Gastrocnemius medialis (tissue), 4 donors: ENCODE measurements at places on chromosomes 1 and 21. TPM values are rescaled to one million over a fixed set of nuclear protein-coding genes. Genes with fewer than 3 reads are reported as not detected.
A peak's percentile ranks its signal among the peaks of the same experiment; 100 is the strongest.

DNA sequence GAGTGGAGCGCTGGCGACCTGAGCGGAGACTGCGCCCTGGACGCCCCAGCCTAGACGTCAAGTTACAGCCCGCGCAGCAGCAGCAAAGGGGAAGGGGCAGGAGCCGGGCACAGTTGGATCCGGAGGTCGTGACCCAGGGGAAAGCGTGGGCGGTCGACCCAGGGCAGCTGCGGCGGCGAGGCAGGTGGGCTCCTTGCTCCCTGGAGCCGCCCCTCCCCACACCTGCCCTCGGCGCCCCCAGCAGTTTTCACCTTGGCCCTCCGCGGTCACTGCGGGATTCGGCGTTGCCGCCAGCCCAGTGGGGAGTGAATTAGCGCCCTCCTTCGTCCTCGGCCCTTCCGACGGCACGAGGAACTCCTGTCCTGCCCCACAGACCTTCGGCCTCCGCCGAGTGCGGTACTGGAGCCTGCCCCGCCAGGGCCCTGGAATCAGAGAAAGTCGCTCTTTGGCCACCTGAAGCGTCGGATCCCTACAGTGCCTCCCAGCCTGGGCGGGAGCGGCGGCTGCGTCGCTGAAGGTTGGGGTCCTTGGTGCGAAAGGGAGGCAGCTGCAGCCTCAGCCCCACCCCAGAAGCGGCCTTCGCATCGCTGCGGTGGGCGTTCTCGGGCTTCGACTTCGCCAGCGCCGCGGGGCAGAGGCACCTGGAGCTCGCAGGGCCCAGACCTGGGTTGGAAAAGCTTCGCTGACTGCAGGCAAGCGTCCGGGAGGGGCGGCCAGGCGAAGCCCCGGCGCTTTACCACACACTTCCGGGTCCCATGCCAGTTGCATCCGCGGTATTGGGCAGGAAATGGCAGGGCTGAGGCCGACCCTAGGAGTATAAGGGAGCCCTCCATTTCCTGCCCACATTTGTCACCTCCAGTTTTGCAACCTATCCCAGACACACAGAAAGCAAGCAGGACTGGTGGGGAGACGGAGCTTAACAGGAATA lies 4.2 kb downstream of the TFAP2E start:
- H3K27ac ChIP-seq: no peak overlapping the region
- no peak for DNase-seq
- no peaks in the 10 kb centered on the region for H3K36me3 ChIP-seq
- peak overlapping the region; percentile 41 for H3K4me3 ChIP-seq
- H3K4me1 ChIP-seq: peaks cover 8% of the 10 kb centered on the region

DNA sequence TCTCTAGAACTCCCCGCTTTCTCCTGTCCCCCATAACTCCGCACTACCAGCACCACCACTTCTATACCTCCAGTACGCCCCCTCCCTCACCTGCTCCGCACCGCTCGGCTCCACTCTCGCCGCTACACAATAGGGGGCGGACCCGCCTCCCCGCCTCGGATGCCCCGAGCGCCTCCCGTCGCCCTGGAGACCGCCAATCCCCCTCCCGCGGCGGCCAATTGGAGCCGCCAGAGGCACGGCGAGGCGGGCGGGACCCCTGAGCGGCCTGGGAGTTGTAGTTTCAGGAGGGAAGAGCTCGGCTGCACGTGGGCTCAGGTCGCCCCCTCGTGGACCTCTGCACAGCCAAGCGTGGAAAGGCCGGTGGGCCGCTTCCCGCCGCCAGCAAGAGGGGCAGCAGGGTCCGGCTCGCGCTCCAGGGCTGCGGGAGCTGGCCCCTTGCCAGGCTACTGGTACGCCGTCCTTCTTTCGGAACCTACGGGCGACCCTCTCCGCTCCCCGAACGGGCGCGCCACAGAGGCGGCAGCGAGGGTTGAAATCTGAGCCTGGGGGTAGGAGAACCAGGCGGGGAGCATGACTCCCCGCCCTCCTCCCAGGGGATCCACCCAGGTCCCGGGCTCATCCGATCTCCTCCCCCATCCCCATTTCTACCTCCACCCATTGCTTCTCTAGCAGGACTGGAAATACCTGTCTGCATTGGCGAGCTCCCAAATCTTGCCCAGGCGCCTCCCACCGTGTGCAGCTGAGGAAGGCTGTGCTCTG lies at the start of gene IGSF9:
IGSF9 (minus strand) TSS at position 131 of the 759 bp plus-strand sequence. CDS start 2,159 bp downstream, outside the sequence.
- no peaks in the 10 kb centered on the region for H3K36me3 ChIP-seq
- H3K27me3 ChIP-seq: peaks cover 24% of the 10 kb centered on the region
- peak within 1 kb of the TSS; percentile 62 for H3K4me3 ChIP-seq
- no peak within 1 kb of the TSS for H3K27ac ChIP-seq

- H3K36me3 ChIP-seq: no peaks in the 10 kb centered on the region
- no peaks in the 10 kb centered on the region for H3K27me3 ChIP-seq
- DNase-seq: no peak
- H3K4me3 ChIP-seq: no peak overlapping the region
Observed at GRCh38 chr1:147236959-147237791, 5.3 kb upstream of the CHD1L start.

- H3K27me3 ChIP-seq: no peaks in the 10 kb centered on the region
- no peak overlapping the region for H3K27ac ChIP-seq
- no peak for DNase-seq
Observed at GRCh38 chr21:15414057-15414456, 315.7 kb upstream of the USP25 start.

- H3K4me3 ChIP-seq: no peak overlapping the region
- no peak overlapping the region for H3K27ac ChIP-seq
- no peaks in the 10 kb centered on the region for H3K36me3 ChIP-seq
- no peak for DNase-seq
- H3K4me1 ChIP-seq: no peaks in the 10 kb centered on the region
Observed at GRCh38 chr1:210647406-210648333, 319.0 kb downstream of the HHAT start.

DNA sequence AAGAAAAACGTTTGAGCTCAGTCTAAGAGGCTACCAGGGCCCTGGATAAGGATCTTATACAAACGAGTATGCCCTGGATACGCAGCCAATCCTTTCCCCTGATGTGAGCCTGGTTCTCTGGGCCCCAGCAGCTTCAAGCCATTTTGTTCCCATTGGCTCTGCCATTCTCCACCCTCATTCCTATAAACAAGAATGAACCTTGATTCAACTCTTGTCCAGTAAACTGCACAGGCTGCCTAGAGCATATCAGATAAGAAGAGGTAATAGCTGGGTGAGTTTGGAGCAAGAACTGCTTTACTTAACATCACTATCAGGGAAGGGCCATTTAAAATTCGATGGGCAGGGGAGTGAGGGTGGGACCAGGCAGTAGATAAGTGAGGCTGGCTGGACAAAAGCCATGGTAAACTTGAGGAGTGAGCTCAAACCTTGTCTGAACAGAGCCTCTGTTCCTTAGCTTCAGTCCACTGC lies 11.3 kb downstream of the BTG2 start:
- no peak for DNase-seq
- peaks cover 13% of the 10 kb centered on the region for H3K4me1 ChIP-seq
- H3K27me3 ChIP-seq: no peaks in the 10 kb centered on the region
- peak overlapping the region; percentile 3 for H3K27ac ChIP-seq

- no peaks in the 10 kb centered on the region for H3K36me3 ChIP-seq
- H3K27ac ChIP-seq: no peak overlapping the region
- no peaks in the 10 kb centered on the region for H3K27me3 ChIP-seq
- H3K4me1 ChIP-seq: no peaks in the 10 kb centered on the region
Observed at GRCh38 chr1:110594456-110595352, 11.5 kb downstream of the KCNA2 start.

- peak; percentile 61 for DNase-seq
- H3K27ac ChIP-seq: peak overlapping the region; percentile 69
- H3K36me3 ChIP-seq: no peaks in the 10 kb centered on the region
- no peak overlapping the region for H3K4me3 ChIP-seq
- H3K4me1 ChIP-seq: peaks cover 3% of the 10 kb centered on the region
Observed at GRCh38 chr1:20590306-20590777, 1.4 kb downstream of the CDA start.

GRCh38 chr1:31639543-31639942 lies 5.1 kb downstream of the PEF1 start:
- H3K36me3 ChIP-seq: peaks cover 7% of the 10 kb centered on the region
- peaks cover 88% of the 10 kb centered on the region for H3K4me1 ChIP-seq
- peak; percentile 30 for DNase-seq
- H3K27ac ChIP-seq: peak overlapping the region; percentile 94
- H3K4me3 ChIP-seq: no peak overlapping the region

- H3K36me3 ChIP-seq: no peaks in the 10 kb centered on the region
- H3K4me3 ChIP-seq: no peak overlapping the region
- H3K27me3 ChIP-seq: no peaks in the 10 kb centered on the region
Observed at GRCh38 chr1:215256936-215257679, 174.6 kb downstream of the KCNK2 start.

- DNase-seq: no peak
- no peak overlapping the region for H3K27ac ChIP-seq
- no peaks in the 10 kb centered on the region for H3K36me3 ChIP-seq
- H3K27me3 ChIP-seq: no peaks in the 10 kb centered on the region
Observed at GRCh38 chr1:204591473-204592090, 75.4 kb downstream of the MDM4 start.

DNA sequence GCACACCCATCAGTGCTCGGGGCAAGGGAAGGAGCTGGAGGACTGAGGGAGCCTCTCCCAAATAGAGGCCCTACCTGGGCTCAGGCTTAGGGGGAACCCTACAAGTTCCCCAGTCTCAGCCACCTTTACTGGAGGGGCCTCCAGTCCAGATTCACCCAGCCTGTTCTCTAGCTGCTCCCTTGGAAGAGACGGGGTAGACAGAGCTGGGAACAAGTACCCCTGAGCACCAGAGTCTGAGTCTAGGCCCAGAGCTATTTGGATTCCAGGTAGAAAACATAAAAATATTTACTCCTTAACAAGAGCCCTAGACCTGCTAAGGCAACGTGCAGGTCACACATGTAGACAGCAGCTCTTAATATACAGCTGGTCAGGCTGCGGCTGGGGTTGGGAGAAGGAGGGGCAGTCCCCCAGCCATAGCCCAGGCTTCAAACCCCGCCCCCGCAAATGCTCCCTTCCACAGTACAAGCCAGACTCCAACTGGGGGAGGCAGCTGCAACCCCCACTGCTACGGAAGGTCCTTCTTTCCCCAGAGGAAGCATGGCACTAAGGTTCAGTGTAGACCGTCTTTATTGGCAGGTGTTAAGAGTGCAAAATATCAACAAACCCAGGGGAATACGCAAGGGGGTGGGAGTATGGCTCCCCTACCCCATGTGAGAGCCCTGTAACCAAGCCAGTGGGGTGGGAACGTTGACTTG lies 8.0 kb downstream of the TENT5B start:
- DNase-seq: no peak
- H3K4me3 ChIP-seq: no peak overlapping the region

DNA sequence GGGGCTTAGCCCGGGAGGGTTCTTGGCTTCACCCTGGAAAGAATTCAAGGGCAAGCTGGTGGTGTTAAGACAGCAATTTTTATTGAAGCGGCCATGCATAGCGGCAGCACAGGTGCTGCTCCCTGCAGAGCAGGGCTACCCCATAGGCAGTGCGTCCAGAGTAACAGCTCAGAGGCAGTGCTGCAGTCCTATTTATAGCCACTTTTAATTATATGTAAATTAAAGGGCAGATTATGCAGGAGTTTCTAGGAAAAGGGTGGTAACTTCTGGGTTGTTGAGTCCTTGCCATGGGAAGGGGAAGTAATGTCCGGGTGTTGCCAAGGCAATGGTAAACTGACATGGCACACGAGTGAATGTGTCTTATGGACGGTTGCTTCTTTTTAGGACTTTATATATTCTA lies 57.0 kb downstream of the VPS26C start:
- DNase-seq: no peak
- no peak overlapping the region for H3K4me3 ChIP-seq
- H3K27ac ChIP-seq: peak overlapping the region; percentile 87
- no peaks in the 10 kb centered on the region for H3K27me3 ChIP-seq
- H3K36me3 ChIP-seq: no peaks in the 10 kb centered on the region

DNA sequence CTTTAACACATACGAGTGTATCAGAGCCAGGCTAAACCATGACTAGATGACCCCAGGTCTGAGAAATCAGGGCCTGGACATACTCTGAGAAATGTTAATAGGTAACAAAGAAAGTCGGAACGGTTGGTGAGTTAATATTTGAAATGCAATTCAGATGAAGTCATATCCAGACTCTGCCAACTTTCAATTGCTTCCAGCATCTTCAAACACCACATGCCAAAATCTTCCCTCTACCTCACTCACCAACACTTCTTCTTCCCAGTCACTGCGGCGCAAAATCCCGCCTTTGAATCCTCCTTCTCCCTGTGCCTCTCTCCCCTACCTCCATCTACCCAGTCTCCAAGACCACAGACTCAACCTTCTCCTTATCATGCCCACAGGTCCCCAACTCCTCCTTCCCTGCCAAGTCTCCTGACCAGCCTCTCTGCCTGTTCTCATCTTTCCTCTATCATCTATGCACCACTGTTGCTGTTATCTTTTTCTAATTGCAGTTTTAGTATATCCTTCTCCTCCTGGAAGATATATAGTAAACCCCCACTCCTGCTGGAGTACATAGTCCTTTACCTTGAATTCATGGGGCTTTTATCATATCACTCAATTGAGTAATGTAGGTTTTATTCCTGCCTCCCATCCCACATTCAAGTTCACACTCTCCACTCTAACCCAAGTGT lies 41.3 kb downstream of the ZBTB18 start:
- H3K36me3 ChIP-seq: no peaks in the 10 kb centered on the region
- no peaks in the 10 kb centered on the region for H3K4me1 ChIP-seq
- H3K27ac ChIP-seq: no peak overlapping the region
- no peak for DNase-seq

DNA sequence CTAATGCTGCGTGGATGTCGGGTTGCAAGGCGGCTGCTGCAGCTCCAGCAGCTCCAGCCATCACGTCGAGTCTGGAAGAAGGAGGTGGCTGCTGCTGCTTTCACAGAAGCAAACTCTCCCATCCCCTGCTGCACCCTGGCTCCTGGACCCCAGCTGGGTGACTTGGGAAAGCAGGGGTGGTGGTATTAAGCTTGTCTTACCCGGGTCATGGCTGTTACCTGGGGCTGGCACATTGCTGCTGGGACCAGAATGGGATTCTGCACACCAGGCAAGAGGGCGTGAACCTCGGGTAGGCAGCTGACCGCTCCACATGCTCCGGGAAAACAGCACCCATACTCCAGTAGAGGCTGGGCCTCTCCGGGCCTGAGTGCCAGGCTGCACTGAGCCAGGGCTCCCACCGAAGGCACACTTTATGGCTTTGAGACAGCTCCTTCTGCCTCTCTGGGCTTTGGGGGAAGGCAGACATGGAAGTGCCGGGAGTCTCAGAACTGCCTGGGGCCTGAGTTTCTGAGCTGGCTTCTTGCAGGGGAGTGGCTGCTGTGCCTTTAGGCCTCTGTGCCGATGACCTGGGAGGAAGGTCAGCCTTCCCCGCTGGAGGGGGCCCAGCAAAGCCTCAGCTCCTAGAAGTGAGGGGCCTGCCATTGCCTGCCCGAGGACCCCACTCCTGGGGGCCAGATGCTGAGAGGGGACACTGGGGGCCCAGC lies 1.2 kb downstream of the SMIM1 start:
- DNase-seq: no peak
- no peaks in the 10 kb centered on the region for H3K27me3 ChIP-seq
- H3K4me3 ChIP-seq: no peak overlapping the region
- no peaks in the 10 kb centered on the region for H3K36me3 ChIP-seq
- peaks cover 6% of the 10 kb centered on the region for H3K4me1 ChIP-seq

The SLAMF9 gene
- total RNA-seq: not detected

The SAMD11 gene
- total RNA-seq: not detected

The TMEM240 gene
- 1.1 TPM for total RNA-seq

The VTCN1 gene
- total RNA-seq: not detected

The OR2L3 gene
- not detected for total RNA-seq

The OR2T2 gene
- not detected for total RNA-seq

The DNAJC28 gene
- 1.5 TPM for total RNA-seq
